ENCODE measurements at places on chromosomes 7 and 10.

- DNase-seq = no peak
Observed at GRCh38 chr10:84432891-84433290, 104.5 kb downstream of the CCSER2 start.

DNA sequence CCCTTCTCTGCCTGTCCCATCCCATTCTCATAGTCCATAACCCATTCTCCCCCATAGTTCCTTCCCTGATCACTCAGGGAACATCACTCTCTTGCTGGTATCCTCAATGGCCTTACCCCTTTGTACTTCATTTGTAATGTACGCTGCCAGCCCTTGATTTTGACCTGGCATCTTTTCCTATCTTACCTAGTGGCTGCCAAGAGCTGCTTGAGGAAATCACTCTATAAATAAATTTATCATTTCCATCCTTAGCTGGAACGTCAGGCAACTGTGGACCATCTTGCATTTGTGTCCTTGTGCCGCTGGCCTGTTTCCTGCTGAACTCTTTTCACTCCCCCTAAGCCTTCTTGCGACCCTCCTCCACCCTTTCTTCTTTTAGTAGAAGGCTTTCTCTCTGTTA is 14.0 kb downstream of the CDK14 start:
- no peak for DNase-seq

DNA sequence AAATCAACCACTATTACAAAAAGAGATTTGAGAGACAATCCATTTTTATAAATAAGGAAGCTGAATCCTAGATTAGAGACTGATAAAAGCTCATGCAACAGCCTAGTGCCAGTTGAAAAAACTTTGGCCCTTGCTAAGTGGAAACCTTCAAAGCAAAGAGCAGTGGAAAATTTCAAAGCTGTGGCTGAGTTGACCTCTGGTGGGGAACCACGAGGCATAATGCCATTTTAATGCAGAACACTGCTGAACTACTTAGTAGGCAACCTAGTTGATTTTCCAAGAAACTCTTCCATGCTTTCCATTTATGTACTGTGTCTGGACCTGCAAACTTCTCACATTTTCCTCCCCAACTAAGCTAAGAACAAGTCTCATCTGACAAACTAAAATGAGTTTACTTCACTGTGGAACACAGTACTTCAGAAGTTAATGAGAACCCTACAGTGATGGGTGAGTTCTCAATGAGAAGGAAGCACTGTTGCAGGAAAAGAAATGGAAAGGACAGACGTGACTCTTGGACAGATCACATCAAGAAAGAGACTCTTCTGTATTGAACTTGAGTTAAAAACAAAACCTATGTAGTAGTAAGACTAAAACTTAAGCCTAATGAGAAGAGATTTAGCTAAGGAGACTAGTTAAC is 19.5 kb downstream of the FZD9 start:
- DNase-seq = no peak

DNA sequence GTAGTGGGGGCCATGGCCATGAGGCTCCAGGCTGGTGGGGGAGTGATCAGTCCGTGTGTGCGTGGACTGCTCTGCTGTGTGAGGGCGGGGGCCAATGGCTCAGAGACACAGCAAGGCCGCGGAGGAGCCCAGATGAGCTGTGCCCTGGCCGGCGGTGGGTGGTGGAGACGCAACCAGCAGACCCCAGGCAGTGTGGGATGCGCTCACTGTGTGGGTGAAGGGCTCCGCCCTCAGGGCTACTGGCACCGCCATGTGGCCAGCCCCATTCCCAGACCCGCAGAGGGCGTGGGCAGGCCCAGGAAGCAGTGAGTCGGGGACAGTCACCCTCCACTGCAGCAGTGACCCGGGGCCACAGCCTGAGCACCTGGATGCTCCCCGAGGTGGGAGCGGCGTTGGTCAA is 9.1 kb downstream of the NKX6-2 start:
- no peak for DNase-seq

DNA sequence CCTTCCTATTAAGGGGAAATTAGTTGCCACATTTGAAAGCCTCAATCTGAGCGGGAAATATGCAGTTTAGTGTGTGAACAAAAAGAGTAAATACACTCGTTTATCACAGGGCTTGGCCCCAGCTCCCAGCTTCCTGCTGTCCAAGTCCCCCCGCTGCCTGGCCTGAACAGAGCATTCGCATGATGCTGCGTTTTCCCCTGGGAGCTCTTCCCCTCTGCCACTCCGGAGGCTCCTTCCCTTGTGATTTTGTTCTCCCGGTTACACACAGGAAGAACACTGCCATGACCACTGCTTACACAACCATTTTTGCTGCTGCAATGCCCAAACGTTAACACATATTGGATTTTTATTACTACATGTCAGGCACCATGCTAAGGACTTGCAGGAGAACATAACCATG is 120.7 kb upstream of the ADARB2 start:
- no peak for DNase-seq

GRCh38 chr7:22219739-22220493 is 137.0 kb downstream of the RAPGEF5 start:
- DNase-seq = no peak

DNA sequence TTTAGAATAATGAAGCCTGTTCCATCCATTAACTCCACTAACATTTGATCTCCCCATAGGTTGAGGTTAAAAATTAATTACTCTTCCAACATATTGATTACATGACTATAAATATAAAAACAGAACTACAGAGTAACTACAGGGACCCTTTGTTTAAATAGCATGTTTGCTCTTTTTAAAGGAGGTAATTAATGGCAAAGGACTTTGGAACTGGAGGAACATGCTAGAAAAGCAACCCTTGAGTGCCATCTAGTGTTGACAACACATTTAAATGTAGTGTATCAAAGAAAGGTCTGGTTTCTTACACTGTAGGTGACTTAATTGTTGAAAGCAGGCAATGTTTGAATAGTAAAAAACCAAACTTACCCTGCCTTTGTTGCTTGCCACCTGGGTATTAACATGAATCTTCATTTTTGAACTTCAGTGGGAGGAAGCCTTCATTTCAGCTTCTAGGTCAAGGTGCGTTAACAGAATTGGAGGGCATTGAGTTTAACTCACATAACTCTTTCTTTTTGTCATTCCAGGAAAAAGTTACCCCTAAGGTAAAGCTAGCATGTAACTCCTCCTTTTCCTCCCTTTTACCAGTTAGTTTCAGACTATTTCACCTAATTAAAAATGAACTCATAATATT is 52.6 kb upstream of the CAPZA2 start:
- no peak for DNase-seq

DNA sequence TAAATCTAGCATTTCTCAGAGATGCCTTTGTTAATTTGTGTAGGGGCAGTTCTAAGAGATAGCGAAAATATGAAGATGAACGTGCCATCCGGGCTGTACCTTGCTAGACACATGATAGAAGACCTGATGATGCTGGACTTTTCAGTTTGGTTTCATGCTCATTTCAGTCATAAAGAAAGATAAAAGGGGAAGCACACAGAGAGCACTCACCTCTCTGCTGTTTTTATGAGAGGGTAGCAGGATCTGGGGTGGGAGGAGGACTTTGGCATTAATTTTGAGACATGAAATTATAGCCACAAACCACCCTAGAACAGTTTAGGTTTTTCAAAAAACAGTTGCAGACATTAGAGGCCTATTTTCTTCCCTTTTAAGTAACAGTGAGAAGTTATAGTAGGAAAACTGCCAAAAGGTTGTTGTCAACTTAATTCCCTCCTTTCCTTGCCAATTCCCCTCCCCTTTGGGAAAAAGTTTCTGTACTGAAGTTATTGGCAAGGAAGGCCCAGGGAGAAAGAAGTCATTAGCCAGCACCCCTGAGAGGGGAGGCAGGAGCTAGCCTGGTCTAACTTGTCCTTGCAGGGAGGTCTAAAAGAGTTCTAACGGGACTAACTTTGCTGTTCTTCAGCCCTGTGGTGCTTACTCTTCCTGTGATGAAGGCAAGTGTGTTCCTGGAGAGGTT is 2.6 kb downstream of the ST7 start:
- no peak for DNase-seq

- DNase-seq = no peak
Observed at GRCh38 chr7:70392256-70392876, 739.6 kb upstream of the GALNT17 start.

DNA sequence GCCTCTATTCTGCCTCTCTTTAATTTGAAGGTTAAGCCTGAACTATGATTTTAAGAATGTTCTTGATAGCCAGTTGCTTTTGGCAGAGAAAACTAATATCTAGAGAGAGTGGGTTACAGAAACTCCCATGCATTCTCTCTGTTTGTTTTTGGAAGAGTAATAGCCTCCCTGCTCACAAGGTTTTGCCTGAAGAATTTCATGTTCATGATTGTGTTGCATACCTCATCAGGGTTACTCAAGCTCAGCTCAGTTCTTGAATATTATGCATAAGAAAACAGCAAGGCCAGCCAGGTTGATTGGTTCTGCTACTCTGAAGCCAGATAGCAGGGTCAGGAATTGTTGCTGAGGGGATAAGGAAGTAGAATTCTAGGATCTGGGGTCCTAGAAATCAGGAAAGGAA is 137.4 kb downstream of the MDFIC start:
- no peak for DNase-seq

DNA sequence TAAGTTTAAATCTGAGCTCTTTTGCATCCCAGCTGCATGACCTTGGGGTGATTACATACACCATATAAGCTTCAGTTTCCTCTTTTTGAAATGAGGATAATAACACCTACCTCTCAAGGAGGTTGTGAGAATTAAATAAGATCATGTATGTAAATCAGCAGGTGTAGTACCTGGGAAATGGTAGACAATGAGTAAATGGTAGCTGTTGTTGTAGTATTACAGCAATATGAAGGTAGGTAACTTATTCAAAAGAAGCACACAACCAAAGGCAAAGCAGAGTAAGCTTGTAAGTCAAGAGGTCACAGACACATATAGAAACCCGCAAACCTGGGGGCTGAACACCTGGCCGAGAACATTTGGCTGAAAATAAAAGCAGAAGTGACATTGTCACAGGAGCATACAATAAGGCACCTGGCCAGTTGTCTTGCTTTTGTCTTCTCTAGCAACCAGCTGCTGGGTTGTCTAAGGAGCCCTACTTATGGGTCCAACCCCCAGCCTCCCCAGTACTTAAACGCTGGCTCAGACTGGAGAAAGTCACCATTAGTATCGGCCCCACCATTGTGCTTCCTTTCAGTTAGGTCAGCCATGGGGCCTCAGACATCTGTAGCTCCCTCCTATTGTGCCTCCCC is 203.6 kb upstream of the MKLN1 start:
- DNase-seq = no peak

DNA sequence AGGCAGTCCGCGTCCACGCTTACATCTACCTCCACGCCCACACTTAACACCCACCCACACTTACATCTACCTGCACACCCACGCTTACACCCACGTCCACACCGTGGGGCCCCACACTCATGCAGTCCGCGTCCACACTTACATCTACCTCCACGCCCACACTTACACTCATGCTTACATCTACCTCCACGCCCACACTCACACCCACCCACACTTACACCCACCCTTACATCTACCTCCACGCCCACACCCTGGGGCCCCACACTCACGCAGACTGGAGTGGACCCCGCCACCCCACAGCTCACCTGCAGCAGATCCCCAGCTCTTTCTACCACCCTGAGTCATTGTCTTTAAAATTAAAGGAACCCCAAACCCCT is 32.4 kb upstream of the PWWP2B start:
- peak; percentile 43 for DNase-seq

- no peak for DNase-seq
Observed at GRCh38 chr7:151439855-151440798, at the start of gene CRYGN. TSS of gene CRYGN (minus strand) at chr7:151440141. CDS start at chr7:151439917, 224 bp downstream.

GRCh38 chr10:3124412-3125175 is 48.0 kb downstream of the PITRM1 start:
- DNase-seq = no peak

DNA sequence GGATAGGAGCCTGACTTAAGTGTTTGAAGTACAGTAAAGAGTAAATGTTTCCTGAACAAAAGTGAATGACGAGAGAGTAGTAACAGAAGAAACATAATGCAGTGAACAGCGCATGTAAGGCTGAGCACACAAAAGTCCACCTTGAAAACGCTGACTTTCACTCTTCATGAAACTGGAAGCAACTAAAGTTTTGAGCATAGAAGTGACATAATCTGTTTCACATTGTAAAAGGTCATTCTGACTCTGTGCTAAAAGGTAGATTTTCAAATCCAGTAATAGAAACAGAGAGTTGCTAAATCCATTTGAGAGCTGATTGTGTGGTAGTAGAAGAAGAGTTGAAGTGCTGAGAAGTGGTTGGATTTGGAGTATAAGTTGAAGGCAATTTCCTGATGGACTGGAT is 1037.0 kb downstream of the CNTNAP2 start:
- no peak for DNase-seq

GRCh38 chr7:22142572-22142971 is 196.9 kb upstream of the CDCA7L start:
- DNase-seq = no peak

GRCh38 chr7:151941009-151941408 is 15.2 kb upstream of the GALNTL5 start:
- DNase-seq = no peak

DNA sequence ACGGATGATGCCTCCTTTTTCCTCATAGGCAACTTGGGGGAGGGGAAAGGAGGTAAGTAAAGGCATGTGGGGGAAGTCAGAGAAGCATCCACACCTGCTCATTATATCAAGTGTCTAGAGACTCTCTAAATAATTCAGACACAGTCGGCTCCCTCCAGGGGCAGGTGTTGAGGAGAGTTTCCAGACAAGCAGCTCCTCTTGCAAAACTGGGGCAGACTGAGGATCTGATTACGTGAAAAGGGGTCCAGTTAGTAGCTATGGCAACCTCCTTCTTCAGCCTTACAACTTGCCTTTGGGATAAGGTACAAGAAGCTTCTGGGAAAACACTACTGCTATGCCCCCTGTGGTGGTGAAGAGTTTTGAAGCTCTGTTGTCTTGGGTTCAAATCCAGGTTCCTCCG is 39.0 kb upstream of the SORBS1 start:
- no peak for DNase-seq

GRCh38 chr7:87596696-87597095 is 4.0 kb downstream of the ABCB1 start:
- no peak for DNase-seq

Measured in stimulated activated CD4-positive, alpha-beta T cell treated with anti-CD3 and anti-CD28 coated beads, Interleukin-1b, Interleukin-23, amount 100 ng/mL, for 1 hour (primary cell).